A673 (cell line): ENCODE measurements at places on chromosomes 7 and 10. TPM values are rescaled to one million over a fixed set of nuclear protein-coding genes. Genes with fewer than 3 reads are reported as not detected.

DNA sequence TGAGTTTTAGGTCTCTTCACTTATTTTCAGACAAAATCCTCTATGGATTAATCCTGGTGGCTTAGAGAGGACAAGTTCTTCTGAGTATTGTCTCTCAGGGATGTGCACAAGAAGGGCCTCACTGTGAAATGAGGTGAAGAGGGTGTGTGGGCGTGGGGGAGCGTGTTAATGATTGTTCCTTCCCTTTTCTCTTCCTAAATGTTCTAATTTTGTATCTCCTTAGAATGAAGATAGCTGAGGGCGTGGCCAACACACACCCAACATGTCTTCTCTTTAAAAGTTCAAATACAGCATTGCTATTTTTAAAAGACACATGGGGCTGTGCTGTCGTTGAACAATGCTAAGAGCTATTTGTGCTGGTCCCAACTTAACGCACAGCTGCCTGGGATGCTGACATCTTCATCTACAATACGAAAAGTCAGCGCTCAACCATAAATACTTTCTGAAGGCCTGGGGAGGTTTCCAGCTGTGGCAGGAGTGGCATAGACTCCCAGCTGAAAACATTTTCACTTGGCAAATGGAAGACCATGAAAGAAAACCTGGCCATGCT is 135.9 kb downstream of the JCAD start:
- DNase-seq, result no peak

DNA sequence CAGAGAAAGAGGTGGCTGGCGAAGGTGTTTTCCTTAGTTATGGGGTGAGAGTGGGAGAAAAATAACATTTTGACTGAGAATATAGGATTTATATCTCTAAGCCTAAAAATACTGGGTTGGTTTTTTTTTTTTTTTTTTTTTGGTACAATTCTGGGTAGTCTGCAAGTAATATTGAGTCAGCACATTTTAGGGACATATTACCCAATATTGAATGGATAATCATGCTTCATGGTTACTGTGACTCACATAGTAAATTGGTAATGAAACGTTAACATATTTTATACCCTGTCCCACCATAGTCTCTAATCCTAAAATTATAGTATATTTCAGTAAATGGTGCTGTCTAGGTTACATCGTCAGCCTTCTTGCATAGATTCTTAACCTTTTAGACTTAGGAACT is 91.4 kb downstream of the TPST1 start:
- DNase-seq, result peak; percentile 11

GRCh38 chr7:105354383-105354782 is 34.3 kb downstream of the SRPK2 start:
- no peak for DNase-seq

DNA sequence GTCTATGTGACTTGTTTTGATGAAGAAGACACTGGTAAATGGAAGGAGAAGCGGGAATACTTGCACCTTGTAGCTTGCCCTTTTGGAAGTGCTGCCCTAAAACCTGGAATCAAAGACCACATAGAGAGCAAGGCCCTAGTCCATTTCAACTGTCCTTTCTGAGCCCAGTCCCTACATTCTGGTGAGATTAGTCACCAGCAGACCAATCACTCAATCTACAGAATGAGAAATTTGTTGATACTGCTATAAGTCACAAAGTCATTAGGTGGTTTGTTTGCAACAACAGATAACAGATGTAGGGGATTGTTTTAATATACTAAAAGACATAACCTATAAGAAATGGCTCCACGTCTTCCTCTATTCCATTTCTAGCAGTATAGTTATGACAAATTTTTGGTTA is 33.6 kb downstream of the WASL start:
- no peak for DNase-seq

GRCh38 chr10:54869022-54869421 is 68.0 kb upstream of the PCDH15 start:
- no peak for DNase-seq

DNA sequence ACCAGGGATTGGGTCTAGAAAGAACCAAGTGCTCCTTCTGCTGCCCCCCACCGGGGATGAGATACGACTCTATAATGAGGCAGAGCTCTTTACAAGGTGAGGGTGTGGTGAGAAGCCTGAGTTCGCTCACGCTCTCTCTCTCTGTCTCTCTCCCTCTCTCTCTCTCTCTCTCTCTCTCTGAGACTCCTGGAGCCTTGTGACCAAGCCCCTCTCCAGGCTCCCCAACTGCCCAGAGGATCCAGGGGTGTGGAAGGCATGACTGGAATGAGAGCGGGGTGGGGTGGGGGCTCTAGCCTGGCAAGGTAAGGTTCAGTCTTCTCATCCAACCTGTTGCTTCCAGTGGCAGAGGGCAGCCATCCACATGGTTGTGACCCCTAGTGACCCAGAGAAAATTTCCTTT is 3.1 kb upstream of the PTF1A start:
- no peak for DNase-seq

GRCh38 chr10:20776384-20777118 is 120.6 kb downstream of the NEBL start:
- DNase-seq, result no peak

DNA sequence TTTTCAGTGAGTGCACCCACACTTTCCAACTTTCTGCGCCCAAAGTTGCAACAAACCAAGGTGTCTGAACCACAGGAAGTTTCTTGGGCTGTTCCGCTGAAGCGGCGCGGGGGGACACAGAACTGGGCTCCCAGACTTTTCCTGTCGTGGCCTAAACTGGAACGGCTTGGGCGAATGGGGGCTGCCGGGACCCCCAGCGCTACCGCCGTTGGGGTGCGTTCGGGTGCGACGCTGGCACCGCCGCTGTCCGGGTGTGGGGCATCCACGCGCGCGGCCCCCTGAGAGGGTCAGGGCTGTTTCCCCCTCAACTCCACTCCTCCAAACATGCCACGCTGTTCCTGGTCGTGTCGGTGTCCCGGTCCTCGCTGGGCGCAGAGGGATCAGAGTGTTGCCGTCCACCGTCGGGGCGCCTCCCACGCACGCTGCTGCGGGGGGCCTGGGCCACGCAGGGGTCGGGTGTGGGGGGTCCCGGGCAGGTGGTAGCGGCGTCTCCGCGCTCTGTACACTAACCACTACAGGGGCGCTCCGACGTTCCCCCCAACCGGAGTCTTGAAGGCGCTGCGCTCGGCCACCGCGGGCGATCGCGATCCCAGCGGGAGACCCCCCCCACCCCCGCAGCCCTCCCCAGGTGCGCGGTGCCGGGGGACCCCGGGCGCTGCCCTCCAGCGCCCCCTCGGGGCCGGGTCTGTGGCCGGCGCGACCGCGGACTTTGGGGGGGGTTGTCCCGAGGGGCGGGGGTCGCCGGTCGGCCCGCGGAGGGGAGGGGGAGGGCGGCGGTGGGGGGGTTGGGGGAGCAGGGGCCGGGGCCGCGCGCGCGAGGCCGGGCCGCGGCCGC is 2.2 kb upstream of the CUX1 start:
- DNase-seq, result peak; percentile 61

- peak; percentile 11 for DNase-seq
These were observed 149.9 kb downstream of the CPED1 start for GRCh38 chr7:121138262-121138933.

DNA sequence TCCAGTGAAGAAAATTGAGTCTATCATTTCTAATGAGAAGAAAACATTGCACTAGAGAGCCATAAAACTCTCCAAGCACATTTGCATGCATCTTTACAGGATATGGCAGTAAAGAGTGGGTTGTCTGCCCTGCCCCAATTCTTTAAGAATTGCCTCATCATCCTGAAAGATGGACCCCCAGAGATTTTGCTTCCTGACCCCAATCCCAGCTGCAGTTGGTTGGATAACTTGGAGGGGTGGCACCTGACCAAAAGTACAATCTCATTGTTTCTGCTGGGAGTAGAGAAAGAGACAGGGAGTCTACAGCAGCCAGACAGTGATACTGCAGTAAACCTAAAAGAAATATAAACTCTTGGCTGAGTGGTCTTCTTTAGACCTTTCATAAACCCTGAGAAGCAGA is 49.1 kb upstream of the ADCY1 start:
- no peak for DNase-seq

DNA sequence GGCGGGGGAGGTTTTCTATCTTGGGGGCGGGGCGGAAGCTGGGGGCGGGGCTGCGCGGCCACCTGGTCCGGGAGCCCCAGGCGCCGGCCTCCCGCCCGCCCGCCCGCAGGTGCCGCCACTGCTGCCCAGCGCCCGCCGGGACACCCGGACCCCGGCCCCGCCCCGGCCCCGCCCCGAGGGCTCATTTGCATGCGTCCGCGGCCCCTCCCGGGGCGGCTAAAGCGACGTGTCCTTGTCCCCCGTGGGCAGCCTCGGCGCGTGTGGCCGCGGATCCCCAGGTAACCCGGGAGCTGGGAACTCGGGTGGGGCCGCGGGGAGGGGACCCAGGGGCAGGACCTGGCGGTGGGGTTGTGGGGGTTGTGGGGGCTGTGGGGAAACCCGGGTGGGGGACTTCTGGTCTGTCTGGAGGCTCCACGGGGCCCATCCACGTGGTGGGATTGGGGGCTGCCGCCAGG is at the start of gene BHLHA15:
BHLHA15 (plus strand) TSS at position 219 of the 455 bp plus-strand sequence. CDS start 871 bp downstream, outside the sequence.
- DNase-seq, result peak; percentile 31

DNA sequence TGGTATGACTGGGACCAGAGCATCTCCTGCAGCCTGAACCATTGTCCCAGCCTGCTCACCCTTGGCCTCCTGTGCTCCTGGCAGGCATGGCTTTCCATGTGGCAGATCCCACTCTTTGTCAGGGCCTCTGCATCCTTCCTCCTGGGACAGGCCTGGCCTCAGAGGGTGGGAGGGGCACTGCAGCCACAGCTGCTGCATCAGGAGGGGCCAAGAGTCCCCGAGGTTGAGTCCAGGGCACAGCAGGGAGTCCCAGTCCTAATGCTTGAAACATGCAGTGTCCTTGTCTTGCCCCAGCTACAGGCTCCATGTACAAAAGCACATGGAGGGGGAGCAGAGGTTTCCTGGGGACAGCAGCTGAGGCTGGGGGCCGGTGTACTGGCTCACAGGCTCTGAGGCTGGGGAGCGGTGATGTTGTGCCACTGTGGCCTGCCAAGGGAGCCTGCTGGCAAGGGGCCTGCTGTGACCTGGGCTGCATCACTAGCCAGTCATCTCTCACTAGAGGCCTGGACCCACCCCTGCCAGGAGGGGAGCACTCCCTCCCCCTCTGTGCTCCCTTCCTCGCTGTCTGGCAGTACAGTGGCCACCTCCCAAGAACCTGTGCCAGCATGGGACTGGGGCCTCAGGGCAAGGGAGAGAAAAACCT is 144.8 kb downstream of the ZNF248 start:
- DNase-seq, result no peak

- DNase-seq, result no peak
These were observed 17.9 kb upstream of the MNX1 start for GRCh38 chr7:157028199-157028903.

GRCh38 chr10:48683868-48684267 is 805 bp upstream of the WDFY4 start:
- DNase-seq, result no peak

GRCh38 chr10:8576911-8577310 is 522.4 kb downstream of the GATA3 start:
- no peak for DNase-seq

GRCh38 chr10:57202356-57202755 is 841.3 kb upstream of the ZWINT start:
- DNase-seq, result no peak

DNA sequence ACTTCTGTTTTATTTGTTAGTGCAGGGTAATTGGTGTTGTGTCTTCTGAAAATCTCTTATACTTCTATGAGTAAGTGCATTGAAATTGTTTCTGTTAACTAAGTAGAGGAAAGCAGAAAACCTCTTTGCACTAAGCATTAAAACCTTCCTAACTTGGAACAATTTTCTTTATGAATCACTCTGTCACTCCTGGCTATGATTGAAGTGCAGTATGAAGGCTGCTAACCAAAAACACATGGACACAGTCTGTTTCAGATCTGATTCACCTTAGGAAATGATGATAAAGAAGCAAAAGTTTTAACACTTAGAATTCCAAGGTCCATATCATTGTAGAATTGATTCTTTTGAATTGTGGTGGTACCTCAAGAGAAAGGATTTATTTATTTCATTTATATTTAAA is 41.9 kb downstream of the MET start:
- no peak for DNase-seq

- peak; percentile 66 for DNase-seq
These were observed 71.2 kb upstream of the KCTD7 start for GRCh38 chr7:66557214-66558200.

DNA sequence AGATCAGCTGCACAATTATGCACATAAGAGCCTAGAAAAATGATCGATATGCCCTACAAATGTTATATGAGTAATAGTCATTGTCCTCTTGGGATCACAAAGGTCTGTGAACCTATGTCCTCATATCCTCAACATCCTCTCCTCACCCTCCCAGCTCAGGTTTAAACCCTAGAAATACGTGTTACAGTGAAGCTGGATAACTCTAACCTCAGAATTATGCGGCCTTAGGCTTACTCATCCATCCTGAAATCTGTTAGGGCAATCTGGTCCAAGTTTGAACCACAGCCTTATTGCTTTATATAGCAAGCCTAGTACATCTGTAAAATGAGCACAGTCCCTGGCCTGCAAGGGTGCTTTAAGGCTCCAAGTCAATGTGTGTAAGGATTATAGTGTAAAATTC is 84.2 kb upstream of the FRMD4A start:
- DNase-seq, result no peak

DNA sequence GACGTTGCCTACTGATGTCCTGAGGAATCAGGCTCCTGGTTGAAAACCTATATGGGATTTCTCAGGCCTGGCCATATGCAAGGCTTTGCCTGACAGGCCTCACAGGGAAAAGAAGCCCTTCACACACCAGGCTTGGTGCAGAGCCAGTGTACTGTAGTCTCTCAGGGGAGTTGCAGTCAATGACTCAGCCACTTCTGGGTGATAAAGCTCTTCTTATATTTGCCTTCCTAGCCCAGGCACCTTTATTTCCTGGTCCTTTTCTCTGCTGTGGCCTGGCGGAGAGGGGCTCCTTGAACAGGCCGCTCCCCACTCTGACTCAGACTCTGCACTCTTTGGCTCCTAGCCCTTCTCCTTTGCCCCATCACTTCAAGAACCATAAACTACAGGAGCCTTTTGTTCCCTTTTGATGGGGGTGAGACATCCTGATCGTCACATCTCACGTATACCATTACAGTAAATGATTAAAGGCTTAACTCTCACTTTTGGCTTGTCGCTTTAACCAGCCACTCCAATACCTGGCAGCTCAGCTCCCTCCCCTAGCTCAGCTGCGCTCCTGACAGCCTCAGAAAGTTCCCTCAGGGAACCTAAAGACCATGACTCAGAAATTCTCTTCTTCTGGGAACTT is 33.5 kb downstream of the DPY19L1 start:
- peak; percentile 88 for DNase-seq

DNA sequence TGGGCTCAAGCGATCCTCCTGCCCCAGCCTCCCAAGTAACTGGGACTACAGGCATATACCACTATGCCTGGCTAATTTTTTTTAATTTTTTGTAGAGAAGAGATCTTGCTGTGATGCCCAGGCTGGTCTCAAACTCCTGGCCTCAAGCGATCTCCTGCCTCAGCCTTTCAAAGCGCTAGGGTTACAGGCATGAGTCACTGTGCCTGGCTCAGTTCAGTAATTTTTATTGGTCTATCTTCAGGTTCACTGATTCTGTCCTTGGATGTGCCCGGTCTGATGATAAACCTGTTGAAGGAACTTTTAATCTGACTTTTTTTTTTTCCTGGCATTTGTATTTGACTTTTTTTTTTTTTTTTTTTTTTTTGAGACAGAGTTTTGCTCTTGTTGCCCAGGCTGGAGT is 40.1 kb upstream of the STRIP2 start:
- DNase-seq, result no peak

- DNase-seq, result no peak
These were observed 7.9 kb downstream of the DLX6 start for GRCh38 chr7:97013134-97013844.

TDRD1 gene
- total RNA-seq, result not detected in 2 replicates

CALCR gene
- not detected in 2 replicates for total RNA-seq

CALML5 gene
- not detected in 2 replicates for total RNA-seq

CD36 gene
- 0.39 and 0.83 TPM in 2 replicates for total RNA-seq

NOLC1 gene
- total RNA-seq, result 194 and 225 TPM in 2 replicates

ITIH2 gene
- total RNA-seq, result not detected in 2 replicates

CDH23 gene
- 49.7 and 50.7 TPM in 2 replicates for total RNA-seq

HOXA11 gene
- not detected in 2 replicates for total RNA-seq
